ENCODE measurements at places on chromosomes 7 and 10.

- DNase-seq, result no peak
These were observed 6.6 kb upstream of the ZNF786 start for GRCh38 chr7:149097088-149097487.

DNA sequence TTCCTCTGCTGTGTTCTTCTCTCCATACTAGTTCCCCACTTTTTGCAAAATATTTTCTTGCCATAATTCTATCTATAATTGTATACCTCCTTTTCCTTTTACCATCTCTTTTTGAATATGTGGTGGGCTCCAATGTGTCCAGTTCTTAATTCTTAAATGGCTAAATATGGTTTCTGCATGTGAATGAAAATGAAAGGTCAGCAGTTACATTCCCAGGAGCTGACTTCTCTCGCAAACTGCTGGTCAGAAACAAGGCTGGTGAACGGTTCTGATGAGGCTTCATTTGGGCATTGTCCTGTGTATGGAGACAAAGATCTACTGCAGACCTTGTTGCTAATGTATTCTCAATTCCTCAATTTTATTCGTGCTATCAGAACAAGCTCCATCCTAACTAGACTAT lies 309.2 kb downstream of the SNX13 start:
- no peak for DNase-seq

- peak; percentile 86 for DNase-seq
These were observed 6.7 kb downstream of the CALN1 start for GRCh38 chr7:72405418-72405817.

DNA sequence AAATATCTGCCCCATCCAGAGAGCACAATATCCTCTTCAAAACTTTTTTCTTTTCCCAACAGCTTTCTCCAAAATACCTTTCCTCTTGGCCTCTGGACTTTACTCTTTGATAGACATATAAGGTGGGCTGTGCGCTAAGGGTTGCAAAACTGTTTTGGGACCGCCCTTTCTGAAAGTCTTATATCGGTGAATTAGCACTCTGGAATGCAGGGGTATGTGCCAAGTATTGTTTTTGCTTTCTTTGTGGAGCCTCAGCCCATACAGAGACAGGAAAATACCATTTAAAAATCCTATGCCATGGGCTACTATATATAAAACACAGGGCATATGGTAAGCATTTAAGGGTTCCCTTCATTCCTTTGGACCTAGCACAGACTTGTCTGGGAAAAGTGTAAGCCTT lies 37.7 kb downstream of the PPP1R17 start:
- DNase-seq, result no peak

- DNase-seq, result peak; percentile 85
These were observed 6.2 kb upstream of the CHST15 start for GRCh38 chr10:124099604-124100003.

DNA sequence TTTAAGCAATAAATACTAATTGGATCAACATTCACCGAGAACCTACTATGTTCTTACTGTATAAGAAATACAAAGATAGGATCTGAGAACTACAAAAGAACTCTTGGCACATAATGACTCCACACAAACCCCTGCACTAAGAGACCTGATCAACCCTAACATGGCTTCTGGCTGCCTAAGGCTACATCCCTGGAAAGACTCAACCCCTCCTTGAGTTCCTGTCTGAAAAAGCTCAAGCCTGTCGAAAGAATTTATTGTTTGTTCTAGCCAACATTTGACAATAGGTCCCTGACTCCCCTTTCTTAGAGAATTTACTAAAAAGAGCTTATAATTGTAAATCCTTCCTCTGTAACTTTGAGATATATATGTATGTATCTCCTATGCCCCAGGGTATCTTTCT lies 125.3 kb upstream of the SGCE start:
- no peak for DNase-seq

DNA sequence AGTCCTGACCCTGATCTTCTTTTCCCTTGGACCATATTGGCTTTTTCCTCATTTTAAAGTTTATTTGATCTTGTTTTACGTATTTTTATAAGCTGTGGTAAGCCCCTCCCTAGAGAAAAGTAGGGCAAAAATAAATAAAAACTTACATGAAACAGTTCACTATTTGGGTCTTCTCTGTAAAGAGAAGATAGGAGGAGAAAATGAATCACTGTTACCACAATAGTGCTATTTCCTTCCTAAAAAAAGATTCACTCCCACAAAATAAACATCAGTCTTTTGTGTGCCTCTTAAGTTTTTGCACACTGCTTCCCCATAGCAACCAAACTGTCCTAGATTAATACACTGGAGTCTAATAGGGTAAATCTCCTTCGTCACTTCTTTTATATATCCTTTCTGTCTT lies 1.4 kb upstream of the SVIL start:
- DNase-seq, result peak; percentile 73

DNA sequence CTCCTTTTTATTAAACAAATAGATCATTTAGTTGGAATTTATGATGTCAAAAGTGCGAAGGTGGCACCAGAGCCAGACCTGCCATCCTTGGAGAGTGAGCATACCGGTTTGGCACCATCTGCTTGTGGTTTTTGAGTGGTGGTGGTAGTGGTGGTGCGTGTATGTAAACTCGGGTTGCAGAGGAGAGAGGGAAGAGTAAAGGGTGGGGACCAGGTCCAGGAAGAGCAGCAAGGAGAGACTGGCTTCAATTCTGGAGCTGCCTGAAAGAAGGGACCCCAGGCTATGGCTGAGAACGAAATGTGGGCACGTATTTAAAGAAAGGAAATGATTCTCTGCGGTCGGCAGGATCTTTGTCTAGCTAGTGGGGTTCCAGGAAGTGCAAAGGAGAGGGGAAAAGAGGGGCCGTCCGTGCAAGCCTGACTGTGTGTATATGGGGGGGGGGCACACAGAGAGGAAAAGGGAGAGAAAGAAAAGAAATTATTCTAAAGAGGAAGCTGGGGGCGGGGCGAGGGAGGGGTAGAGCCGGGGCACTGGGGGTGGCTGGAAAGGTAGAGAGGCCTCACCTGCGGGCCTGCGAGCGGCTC lies 448 bp upstream of the GOLGA7B start:
- DNase-seq, result no peak

DNA sequence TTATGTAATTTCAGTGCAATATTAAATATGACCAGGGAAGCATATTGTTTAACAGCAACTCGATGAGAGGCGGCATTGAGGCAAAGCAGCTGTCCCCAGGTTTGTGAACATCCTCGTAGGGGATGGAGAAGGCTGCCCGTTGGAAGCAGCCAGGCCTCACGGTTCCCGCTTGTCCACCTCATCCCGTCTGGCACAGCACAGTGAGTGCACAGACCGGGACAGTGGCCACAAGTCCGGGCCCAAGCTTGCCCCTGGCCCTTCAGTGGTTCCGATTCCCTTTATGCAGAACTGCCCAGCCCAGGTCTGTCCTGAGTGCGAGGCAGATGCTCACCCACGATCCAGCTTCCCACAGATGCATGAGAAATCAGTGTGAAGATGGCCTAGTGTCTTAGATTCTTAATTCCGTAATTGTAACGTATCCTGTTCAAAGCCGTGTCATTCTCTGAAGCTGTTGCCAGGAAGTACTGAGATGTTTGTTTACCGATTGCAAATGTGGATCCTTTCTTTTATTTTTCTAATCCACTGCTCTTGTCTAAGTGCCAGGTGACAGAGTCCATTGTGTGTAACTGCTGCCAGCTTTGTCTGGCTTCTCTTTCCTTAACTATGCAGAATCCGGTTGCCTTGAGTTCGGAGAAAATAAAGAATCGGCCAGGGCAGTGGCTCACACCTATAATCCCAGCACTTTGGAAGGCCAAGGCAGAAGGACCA lies 35.5 kb downstream of the PFKP start:
- no peak for DNase-seq

- DNase-seq, result no peak
These were observed 158.2 kb downstream of the WNT2 start for GRCh38 chr7:117164620-117165019.

GRCh38 chr7:82312646-82313045 lies 130.9 kb downstream of the CACNA2D1 start:
- no peak for DNase-seq

DNA sequence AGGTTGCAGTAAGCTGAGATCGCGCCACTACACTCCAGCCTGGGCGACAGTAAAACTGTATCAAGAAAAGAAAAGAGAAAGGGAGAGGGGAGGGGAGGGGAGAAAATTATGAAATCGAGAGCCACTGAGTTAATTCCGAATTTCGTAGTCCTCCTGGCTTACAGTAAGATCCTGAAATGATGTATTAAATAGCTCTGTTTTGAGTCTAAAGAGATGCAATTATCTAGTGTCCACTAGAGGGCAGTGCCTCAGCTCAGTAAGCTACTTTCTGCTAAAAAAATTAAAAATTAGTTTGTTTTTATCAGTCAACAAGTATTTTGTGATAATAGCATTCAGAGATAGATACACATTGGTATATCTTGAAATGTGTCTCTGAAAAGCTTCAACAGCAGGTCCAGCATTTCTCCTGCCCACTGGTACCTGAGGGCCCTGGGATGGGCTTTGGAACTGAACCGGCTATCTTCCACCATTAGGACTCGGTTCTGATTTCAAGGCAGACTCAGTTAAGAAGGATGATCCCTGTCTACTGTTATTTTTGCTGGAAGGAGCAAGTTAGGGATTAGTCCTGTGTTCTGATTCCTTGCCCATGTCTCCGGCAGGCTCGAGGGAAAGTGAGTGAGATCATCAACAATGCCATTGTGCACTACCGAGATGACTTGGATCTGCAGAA lies 19.5 kb downstream of the TSPAN33 start:
- peak; percentile 81 for DNase-seq

GRCh38 chr7:101717628-101718357 lies 88.7 kb upstream of the MYL10 start:
- peak; percentile 95 for DNase-seq

DNA sequence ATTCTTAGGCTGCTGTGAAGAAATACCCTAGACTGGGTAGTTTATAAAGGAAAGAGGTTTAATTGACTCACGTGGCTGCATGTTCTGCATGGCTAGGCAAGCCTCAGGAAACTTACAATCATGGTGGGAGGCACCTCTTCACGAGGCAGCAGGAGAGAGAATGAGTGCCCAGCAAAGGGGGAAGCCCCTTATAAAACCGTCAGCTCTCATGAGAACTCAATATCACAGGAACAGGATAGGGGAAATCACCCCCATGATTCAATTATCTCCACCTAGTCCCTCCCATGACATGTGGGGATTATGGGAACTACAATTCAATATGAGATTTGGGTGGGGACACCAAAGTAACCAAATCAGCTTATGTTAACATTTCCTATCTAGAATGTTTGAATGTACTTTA lies 259.2 kb downstream of the TWIST1 start:
- DNase-seq, result no peak

DNA sequence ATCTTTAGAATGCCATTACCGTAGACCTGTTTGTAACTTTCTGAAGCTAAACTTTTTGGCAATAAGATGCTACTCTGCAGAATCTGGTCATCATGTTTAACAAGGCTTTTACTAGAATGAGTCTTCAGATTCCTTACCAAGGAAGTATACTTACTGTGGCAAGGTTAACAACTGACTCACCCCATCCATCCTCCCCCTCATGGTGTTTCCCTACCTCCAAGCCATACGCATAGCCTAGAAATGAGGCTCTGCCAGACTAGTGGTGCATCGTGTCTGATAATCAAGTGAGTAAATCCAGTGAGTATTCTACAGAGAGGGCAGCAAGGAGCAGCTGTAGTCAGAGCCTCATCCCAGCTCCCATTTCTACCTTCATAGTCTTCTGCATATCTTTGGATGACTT lies 223.6 kb downstream of the IPMK start:
- no peak for DNase-seq

- DNase-seq, result no peak
These were observed 230.7 kb downstream of the VTI1A start for GRCh38 chr10:112677689-112678088.

- DNase-seq, result no peak
These were observed 135.2 kb downstream of the ADAM12 start for GRCh38 chr10:126252884-126253610.

- peak; percentile 70 for DNase-seq
These were observed 4.9 kb upstream of the BLOC1S2 start for GRCh38 chr10:100291356-100291755.

- DNase-seq, result peak; percentile 43
These were observed 531.1 kb upstream of the STEAP1 start for GRCh38 chr7:89623018-89623672.

GRCh38 chr10:42488416-42488815 lies 150.0 kb downstream of the ZNF33B start:
- DNase-seq, result no peak

DNA sequence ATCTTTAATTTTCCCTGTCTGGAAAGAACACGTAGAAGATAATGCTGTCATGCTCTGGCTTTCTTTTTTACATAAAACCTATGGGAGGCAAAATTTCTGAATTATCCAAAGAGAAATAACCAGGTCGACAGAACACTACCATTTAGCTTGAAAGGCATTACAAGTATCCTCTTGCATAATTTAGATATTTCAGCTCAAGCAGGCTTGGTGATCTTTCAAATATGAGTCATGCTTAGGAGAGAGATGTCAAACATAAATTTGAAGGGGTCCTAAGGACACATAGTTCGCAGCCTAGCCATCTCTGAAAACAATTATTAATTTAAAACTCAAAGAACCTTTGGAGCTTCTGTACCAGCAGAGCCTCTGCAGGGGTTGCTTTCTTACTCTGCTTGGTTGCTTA lies 100.9 kb downstream of the FAS start:
- DNase-seq, result no peak

- DNase-seq, result peak; percentile 65
These were observed at the start of gene GPR37 for GRCh38 chr7:124765401-124766352. Gene GPR37, minus strand, starts transcription at chr7:124765792. Its CDS starts 816 bp downstream, at chr7:124764976.

- DNase-seq, result no peak
These were observed 3.3 kb upstream of the LMOD2 start for GRCh38 chr7:123652406-123652805.

- no peak for DNase-seq
These were observed 59.4 kb downstream of the MAD1L1 start for GRCh38 chr7:2173189-2173827.

DNA sequence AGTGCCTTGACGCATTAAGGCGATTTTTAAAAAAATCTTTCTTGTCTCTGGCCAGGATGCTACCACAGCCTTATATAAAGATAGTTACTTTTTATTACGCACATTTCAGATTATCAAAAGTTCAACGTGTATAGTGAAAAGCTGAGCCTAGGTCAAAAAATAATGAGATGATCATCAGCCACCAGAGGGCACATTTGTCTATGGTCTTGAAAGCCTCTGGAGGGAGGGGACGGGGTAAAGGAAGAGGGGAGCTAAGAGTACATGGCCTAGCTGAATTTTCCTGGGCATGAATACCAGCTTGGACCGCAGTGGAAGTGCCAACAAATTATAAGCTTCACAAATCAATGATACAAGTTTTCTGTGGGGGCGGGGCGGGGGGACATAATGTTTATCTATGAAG lies 285.9 kb upstream of the SMIM30 start:
- no peak for DNase-seq

DNA sequence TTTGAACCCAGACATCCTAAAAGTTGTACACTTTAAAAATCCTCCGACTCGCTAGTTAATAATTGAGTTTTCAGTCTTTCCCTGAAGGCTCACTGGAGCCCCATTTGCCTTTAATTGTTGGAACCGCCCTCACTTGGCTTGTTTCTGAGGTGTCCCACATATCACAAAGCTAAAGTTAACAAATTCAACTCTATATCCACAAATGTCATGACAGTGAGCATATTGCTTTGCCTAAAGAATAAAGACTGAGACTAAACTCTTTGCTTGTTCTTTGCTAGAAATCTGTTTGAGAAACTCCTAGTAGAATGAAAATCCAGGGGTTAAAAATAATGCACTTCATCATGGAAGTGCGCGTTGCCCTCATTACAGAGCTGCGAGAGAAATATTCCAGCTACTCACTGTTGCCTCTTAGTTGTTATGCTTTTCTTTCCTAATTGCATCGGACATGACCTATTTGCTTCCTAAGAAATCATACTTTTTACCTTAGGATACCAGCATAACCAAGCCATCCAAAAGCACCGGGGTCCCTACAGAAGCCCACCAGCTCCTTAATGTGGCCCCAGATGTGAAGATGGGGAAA lies 752 bp downstream of the THSD7A start:
- no peak for DNase-seq

- DNase-seq, result no peak
These were observed 43.6 kb downstream of the PRR15 start for GRCh38 chr7:29607259-29607658.

Data from suppressor macrophage treated with lipopolysaccharide for 1 hour (primary cell).